ENCODE measurements at places on chromosomes 12 and 14.

DNA sequence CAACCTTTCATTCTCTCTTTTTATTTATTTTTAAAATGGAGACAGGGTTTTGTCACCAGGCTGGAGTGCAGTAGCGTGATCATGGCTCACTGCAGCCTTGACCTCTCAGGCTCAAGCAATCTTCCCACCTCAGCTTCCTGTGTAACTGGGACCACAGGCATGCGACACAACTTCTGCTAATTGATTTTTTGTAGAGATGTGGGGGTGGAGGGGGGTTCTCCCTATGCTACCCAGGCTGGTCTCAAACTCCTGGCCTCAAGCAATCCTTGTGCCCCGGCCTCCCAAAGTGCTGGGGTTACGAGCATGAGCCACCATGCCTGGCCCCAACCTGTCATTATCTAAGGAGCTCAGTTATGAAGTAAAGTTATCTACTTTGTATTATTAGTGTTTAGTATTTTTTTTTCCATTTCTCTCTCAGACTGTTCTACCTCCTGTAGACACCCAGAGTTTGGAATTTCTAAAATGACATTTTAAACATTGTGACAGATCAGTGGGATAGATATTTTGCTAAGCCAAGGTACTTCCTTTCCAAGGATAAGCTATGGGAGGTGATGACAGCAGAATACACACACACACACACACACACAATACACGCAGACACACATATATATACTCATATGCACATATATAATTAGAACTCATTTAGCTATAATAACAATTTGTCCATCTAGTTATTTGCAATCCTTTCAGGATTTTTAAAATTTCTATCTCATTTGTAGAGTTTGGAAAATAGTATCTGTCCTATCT lies 2.1 kb upstream of the USP44 start:
- DNase-seq: no peak

- DNase-seq: no peak
Measured at GRCh38 chr14:61925043-61925442, 162.8 kb downstream of the SNAPC1 start.

- no peak for DNase-seq
Measured at GRCh38 chr12:96445691-96446583, 43.4 kb upstream of the CFAP54 start.

GRCh38 chr12:15772405-15773018 lies 16.7 kb downstream of the EPS8 start:
- DNase-seq: peak; percentile 22

- DNase-seq: peak; percentile 38
Measured at GRCh38 chr12:50734409-50735263, 29.3 kb upstream of the ATF1 start.

GRCh38 chr14:69880893-69881292 lies 1.7 kb downstream of the SMOC1 start:
- peak; percentile 34 for DNase-seq

DNA sequence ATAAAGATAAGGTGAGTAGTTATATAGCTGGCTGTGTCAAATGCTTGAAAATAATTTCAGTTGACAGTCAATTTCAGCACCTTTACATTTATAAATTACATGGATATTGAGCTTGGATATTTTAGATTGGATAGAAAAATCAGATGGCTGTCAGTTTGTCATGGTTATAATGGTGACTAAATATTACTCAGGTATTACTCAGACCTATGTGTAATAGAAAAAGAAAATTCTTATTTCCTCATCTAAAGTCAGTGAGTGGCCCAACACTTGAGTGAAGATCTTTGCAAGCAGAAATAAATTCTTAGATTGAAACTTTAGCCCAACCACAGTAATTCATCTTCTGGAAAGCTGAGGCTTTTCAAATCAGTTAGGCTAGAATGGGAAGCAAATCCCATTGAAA lies 354.4 kb downstream of the NAV3 start:
- no peak for DNase-seq

GRCh38 chr14:104706733-104707607 lies 17.1 kb upstream of the ADSS1 start:
- no peak for DNase-seq

- DNase-seq: peak; percentile 53
Measured at GRCh38 chr12:39966721-39967120, 139.2 kb downstream of the SLC2A13 start.
